NAMALWA (cell line): ENCODE measurements at places on chromosomes 12 and 14.

DNA sequence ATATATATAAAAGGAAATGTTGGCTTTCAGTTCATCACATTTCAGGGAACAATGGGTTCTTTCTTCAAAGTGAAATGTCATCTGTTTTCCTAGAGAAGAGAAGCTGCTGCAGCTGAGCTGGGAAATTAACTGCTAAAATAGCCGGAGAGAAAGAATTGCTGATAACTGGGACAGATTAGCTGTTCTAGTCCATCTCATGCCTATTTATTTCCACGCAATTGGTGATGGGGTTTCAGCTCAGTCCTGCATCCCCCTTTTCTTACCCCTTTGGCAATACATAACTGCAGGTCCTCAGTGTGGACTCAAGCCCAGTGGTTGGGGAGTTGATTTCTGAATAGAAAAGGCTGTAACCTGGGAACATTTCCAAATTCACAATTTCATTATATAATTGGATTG is 436.9 kb upstream of the TMEM132C start:
- no peak for DNase-seq

GRCh38 chr14:85536833-85537190 is 6.9 kb downstream of the FLRT2 start:
- no peak for DNase-seq

GRCh38 chr12:106945261-106945851 is 10.4 kb upstream of the TMEM263 start:
- no peak for DNase-seq

DNA sequence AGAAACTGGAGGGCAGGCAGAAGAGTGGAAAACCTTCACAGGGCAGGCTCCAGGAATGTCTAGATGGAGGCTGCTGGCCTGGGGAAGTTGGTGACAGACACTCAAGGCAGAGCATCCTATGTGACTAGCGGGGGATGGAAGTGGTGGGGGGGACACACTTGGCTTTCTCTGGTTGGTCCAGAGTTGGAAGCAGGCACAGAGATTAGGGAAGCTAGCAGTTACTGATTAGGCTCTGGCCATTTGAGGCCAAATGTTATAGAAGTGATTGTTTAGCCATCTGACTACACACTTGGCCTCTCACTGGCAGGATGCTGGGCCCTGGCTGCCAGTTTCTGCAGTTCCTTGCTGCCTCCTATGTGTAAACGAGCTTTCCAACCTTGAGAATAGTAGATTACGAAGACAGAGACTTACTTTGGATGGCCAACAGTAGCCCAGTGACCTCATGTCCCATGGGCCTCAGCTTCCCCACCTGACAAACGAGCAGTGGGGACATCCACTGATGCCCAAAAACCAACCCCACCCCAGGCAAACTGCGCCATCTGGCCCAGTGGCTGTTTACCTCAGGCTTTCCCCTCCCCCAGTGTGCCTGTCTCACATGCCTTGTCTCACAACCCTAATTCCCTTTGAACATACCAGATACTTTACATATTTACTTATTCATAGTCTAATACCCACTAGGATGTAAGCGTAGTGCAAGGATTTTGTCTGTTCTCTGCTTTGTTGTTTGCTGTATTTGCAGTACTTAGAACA is 102.7 kb downstream of the PAPLN start:
- no peak for DNase-seq

DNA sequence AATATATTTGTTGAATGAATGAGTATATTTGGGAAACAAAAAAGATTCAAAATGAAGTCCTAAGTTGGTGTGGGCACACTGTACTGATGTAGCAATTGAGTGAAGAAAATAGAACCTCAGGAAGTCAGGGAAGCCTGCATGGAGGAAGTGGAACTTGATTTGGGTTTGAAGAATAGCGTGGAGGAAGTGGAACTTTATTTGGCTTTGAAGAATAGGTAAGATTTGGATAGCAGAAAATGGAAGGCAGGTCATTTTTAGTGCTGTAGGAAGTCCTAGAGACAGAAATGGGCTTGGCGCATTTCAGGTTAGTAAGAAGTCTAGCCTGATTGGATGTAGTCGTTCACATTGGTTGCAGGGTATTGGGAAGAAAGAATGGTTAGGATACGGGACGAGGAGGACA is 5.4 kb downstream of the C12orf75 start:
- DNase-seq = no peak

GRCh38 chr12:22310709-22311108 is 23.8 kb downstream of the ST8SIA1 start:
- no peak for DNase-seq

GRCh38 chr12:52946797-52947547 is 1.9 kb upstream of the KRT18 start:
- DNase-seq = no peak

GRCh38 chr14:69692594-69692993 is 74.3 kb upstream of the SRSF5 start:
- DNase-seq = no peak

DNA sequence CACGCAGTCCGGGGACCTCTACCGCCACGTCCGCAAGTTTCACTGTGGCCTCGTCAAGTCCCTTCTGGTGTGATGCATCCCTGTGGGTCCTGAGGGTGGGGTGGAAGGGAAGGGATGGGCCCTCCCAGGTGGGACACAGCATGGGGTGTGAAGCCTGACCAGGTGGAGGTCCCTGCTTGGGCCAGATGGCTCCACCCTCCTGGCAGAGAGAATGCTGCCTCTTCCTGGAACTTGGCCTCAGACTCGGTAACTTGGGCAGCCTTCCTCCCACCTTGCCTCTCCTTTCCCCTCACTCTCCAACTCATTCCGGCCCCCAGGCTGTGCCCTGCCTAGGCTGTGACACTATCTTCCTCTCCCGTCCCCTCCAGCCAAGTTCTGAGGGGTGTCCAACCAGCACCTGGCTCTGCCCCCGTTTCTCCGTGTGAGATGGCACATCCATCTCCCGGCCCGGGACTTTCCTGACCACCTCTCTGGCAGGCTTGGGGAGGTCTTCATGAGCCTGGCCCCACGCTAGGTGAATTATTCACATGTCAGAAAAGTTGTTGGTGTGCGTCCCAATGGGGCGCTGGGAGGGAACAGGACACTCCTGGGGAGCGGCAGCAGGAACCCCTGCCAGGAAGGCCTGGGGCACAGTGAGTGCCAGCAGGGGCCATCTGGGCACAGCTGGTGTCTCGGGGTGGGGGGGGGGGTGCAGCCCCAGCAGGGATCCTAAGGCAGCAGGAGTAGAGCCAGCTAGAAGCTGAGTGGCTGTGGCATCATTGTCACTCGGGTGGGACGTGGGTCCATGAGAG is 1.7 kb downstream of the ZBTB42 start:
- DNase-seq = no peak

GRCh38 chr12:115840159-115840558 is 437.3 kb downstream of the MED13L start:
- DNase-seq = no peak

DNA sequence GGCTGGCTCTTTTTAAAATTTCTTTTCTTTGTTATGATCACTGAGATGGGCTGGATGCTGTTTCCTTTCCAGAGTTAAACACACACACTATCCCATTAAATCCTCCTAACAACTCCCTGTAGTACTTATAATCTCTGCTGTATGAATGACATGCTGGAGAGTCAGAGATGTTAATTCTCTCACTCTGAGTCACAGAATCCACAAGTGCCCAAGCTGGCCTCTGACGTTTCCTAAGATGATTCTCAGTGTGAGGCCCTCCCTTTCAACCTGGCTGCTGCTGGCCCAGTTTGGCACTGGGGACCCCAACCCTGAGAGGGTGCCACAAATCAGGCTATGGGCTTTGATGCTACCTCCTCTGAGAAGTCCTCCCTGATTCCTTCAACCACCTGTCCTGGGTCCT is 5.4 kb downstream of the NOS1 start:
- DNase-seq = no peak

GRCh38 chr14:64778104-64778754 is 74.0 kb downstream of the PLEKHG3 start:
- DNase-seq = no peak

DNA sequence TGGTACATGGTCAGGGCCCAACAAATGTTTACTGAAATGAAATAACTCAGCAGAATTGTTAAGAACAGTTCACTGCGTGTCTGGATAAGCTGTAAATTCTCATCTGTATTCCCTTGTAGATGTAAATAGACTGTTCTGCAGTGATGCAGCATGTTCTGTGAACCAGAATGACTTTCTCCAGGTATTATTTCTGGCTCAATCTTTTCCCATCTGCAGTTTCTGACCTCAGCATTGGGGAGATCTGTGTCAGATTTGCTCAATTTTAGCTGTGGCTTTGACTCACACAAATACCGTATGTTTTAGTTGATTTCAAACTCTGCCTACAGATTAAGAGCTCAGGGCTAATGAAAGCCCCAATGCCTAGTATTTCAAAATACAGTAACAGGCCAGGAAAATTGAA is 49.2 kb upstream of the DICER1 start:
- no peak for DNase-seq

GRCh38 chr12:101829639-101830366 is 956 bp downstream of the GNPTAB start:
- DNase-seq = peak; percentile 56

- no peak for DNase-seq
Observed at GRCh38 chr12:1916371-1917171, 1.9 kb downstream of the CACNA2D4 start.
